Stromal cell of bone marrow (primary cell): ENCODE measurements at places on chromosomes 2 and 18.

GRCh38 chr2:215280326-215280725 lies 31.5 kb upstream of the ATIC start:
- DNase-seq: no peak

DNA sequence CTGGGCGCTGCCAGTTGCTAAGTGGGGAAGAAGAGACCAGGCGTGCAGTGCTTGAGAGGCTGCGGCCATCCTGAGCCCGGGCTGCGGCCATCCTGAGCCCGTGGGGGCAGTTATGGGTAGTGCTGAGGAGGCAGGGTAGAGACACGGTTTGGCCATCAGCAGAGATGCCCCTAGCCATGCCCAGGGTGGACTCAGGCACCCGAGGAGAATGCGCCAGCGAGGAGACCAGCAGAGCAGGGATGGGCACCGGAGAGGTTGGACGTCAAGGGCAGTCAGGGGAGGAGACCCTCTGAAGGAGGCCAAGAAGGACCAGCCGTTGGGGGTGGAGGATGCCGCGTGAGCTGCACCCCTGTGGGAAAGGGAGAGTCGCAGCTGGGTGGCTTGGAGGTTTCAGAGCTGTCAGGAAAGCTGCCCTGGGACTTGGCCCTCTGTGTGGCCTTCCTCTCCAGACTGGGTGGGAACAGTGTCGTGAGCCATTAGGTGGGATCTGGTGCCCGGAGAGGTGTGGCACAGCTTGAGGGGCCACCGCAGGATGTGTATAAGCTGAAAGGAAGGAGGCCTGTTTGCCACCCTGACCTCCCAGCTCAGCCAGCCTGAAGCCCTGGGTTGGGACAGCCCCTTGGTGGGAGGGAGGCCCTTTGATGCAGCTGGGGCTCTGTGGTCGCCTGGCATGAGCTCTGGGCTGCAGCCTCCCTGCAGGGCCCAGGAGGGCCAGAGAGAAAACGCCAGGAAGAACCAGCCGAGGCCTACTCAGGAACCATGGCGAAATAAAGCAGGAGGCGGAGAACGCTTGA lies 56.0 kb downstream of the SH3BP4 start:
- DNase-seq: no peak

- DNase-seq: no peak
Observed at GRCh38 chr18:23245461-23245860, 110.2 kb downstream of the CABLES1 start.

DNA sequence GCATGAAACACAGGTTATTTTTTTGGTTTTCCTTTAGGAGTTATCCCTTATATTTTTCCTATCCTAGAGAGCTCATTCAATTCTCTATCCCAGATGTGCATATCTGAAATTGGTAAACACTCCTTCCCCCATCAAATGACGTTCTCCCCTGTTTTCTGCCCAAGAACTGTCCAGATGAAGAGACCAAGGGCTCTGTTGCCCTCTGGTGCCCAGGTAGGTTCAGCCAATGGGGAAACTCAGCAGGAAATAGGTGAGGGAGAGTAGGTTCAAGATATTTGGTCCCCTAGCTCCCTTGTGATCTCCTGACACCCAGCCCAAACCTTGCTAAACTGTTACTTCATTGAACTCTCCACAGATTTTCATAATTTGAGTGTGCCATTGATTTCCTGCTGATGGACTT lies 14.1 kb upstream of the INO80C start:
- no peak for DNase-seq

- DNase-seq: no peak
Observed at GRCh38 chr18:35618696-35619095, 37.2 kb downstream of the GALNT1 start.

DNA sequence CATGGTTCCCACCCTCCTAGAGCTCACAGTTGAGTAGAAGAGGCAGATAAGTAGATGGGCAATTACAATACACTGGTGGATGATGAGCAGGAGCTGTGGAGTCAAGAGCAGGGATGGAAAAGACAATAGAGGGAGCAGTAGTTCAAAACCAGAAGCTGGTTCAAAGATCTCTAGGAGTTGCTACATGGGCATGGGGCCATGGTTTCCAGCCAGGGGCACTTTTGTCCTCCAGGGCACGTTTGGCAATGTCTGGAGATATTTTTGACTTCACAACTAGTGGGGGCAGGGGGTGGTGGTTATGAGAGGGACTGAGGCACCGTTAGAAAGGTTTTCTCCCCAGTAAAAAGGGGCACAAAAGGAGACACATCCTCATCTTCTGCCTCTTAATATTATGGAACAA lies 236.0 kb downstream of the DYSF start:
- no peak for DNase-seq

- no peak for DNase-seq
Observed at GRCh38 chr2:222301053-222301795, 2.4 kb upstream of the PAX3 start.

- no peak for DNase-seq
Observed at GRCh38 chr2:207955456-207955855, 69.9 kb downstream of the PLEKHM3 start.

DNA sequence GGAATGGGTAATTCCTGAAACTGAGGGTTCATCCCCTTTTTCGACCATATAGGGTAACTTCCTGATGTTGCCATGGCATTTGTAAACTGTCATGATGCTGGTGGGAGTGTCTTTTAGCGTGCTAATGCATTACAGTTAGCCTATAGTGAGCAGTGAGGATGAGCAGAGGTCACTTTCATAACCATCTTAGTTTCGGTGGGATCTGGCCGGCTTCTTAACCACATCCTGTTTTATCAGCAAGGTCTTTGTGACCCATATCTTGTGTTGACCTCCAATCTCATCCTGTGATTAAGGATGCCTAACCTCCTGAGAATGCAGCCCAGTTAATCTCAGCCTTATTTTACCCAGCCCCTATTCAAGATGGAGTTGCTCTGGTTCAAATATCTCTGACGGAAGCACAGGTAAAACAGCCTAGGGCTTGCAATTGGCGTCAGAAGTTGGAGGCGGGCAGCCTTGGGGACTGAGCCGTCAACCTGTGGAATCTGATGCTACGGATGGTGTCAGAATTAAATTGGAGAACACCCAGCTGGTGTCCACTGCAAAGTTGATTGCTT lies 19.5 kb downstream of the RALBP1 start:
- DNase-seq: no peak

DNA sequence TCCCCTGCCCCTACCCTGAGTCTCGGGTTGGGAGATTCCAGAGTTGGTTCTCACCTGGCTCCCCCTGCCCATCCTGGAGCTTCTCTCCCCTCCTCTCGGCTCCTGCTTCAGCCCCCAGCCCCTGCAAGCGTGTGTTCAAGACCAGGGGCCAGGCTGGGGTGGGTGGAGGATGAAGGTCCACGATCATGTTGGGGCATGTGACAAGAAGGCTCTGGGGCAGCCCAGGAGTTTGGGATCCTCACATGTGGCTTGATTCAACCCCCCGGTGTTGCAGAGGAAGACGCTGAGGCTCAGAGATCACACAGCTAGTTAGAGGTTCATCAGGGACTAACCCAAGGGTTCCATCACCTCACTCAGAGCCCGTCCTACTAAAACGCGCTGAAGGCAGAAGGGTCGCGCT lies 14.2 kb upstream of the TUBB6 start:
- DNase-seq: no peak
